ENCODE measurements at places on chromosomes 7 and 10.
A peak's percentile ranks its signal among the peaks of the same experiment; 100 is the strongest.

GRCh38 chr10:43407576-43408330 is 1.2 kb downstream of the HNRNPF start:
- DNase-seq = peak; percentile 80

GRCh38 chr7:152597507-152597906 is 78.4 kb downstream of the XRCC2 start:
- no peak for DNase-seq

DNA sequence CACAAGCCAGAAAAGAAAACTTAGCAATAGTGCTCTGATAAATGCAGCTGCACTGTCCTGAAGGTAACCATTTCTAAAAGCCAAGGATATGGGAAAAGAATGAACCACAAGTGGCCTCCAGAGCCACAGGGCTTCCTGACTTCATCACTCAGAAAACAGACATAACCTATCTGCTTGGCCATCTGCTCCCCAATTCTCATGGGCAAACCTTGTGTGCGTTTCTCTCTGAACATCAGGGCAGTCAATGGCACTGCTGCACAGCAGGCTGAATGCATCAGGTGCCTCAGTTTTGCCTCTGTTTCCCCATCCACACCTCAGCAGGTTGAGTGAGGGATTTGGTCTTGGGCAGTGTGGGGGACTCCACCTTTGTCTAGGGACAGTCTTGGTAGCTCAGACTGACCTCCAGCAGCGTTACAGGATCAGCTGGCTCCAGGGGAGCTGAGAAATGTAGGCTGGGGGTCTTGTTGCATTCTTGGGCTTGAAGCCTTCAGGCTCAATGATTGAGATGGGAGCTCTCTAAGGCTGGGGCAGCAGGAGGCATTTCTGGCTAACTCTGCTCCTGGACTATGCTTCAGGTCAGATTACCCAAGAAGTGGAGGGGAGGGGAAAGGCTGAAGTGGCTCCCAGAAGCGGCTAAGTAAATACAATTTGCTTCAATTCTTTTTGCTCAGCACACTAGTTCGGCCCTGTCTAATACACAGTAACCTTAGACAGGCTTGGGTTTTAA is 23.6 kb upstream of the PDLIM1 start:
- DNase-seq = no peak

DNA sequence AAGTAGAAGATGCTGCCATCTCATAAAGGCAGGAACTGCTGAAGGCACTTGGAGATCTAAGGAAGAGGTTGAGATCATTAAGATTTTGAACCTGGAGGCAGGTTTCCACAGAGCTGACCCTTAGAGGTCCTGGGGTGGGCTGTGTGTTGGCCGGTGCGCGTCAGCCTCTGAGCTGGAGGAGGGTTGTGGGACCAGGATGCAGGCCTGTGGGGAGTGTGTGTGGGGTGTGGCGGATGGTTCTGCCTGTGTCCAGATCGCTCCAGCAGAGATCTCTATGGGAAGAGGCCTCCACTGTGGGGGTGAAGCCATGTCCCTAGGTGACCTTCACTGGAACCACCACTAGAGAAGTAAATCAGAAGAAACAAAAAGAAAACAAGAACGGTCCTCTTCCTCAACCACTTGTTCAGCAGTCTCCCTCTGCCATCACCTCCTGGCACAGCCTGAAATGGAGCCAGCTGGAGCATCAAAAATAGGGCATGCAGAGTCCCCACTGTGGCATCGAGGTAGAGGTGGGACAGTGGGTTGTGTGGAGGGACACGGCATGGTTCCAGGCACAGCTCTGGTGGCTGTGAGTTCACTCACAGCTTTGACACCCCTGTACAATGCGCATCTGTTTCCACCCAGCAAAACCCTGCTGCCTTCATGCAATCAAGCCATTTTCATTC is 453.8 kb downstream of the TCERG1L start:
- DNase-seq = no peak

DNA sequence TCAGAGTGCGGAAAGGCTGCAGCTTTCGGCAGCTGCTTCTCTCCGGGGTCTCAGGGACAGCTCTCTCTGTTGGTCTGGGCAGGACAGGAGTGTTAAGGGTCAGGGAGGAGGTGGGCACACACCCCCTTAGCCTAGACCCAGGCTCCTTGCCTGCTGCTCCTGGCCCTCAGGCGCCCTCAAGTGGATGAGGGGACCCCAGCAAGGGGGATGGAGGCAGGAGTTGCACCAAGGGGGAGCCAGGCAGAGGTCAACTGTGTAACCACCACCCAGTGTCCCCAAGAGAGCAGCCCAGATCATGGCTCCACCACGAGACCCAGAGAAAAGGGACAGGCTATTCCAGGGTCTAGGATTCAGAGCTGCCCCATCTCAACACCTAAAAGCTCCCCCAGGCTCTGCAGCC is 26.9 kb downstream of the SPOCK2 start:
- DNase-seq = no peak

DNA sequence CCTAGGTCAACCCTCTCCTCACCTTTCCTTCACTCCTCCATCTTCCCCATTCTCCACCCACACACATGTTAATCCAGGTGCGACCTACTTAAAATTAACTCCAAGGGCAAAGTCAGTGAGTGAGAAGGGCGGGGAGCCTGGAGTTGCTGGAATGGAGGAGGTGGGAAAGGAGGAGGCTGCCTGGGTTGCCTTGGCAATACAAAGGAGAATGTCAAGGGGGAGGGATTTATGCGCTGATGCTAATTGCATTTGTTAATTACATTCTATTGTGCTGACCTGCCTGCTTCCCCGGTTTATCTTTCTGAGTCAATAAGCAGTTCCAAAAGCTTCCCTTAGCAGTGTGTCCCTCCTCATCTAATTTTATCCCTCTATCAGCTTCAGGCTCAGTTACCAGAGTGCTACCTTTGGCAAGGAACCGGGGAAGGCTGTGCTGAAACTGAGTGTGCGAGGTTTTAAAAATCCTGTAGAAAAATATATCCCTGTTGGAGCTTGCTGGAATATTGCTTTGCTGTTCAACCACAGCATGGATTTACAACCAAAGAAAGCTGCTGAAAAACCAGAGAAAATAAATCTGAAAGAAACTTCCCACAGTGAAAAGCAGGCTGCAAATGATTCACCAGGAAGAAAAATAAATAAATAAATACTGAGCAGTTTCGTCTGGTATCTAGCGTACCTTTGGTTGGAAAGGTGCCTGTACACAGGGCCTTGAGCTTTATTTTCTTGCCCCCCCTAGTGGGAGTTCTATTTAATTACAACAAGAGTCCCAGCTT is 113.2 kb upstream of the DGKB start:
- no peak for DNase-seq

- no peak for DNase-seq
These were observed 5.2 kb upstream of the NOLC1 start for GRCh38 chr10:102146971-102147428.

DNA sequence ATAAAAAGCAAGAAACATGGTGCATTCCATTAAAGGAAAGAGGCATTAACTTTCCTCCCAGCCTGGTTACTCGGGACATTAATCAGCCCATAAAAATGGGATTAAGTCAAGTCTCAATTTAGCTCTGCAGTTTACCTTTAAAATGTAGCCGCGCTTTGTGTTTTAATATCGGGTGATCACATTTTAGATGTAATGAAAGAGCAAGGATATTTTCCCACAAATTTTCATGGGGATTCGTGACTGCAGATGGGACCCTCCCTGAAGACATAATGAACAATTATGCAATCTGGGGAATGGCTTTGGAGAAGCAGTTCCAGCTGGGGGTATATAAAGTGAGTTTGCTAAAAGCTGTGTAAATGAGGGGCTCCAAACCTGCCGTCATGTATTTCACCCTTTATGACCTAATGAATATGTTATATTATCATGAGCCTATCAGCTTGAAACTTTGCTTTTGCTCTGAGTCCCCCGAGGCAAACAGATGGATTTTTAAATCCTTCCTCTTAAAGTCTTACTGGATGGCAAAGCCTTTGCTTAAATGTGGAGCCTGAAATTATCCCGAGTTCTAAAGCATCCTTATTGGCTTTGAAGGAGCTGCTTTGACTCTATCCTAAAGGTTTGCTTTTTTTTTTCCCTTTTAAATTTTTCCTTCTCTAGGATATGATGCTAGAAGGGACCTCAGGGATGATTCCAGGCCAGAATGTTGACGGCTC is 31.8 kb downstream of the BAMBI start:
- no peak for DNase-seq

GRCh38 chr10:78491812-78492211 is 458.1 kb downstream of the RPS24 start:
- no peak for DNase-seq

Data from T-helper 22 cell (primary cell).